Choroid plexus epithelial cell (primary cell): ENCODE measurements at places on chromosomes 2 and 18.

- no peak for DNase-seq
Observed at GRCh38 chr2:144501118-144501517, 18.8 kb downstream of the ZEB2 start.

DNA sequence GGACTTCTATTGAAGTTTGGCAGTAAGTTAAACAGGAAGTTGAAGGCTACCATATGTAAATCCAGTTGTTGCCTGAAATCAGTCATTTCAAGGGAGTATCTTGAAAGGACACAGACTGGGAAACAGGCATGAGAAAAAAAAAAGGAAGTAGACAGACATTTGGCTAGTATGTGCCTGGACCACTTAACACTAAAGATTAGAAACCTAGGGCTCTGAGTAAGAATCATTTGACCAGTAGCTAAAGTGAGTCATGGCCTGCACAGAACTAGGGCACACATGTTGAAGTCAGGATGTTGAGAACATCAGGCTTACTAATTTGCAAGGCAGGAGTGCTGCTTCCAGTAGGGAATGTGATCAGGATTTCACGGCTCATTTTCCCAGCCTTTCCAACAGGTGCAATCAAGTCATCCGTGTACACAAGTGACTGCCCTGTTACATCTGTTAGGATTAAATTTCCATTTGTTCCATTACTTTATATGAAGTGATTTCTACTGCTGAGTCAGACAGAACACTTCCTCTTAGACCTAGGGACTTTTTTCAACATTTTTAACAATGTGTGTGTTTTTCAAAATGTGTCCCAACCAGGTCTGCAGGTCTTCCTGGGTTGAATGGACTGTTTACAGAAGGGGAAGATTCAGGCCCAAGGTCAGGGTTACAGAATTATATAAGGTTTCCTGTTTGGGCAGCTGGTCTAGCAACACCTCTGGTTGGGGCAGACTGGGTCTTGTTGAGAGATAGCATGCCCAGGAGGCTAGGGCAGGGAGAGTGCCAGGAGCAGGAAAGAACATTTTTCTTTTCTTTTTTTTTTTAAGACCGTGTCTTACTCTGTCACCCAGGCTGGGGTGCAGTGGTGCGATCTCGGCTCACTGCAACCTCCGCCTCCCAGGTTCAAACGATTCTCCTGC is 145.6 kb downstream of the TGIF1 start:
- peak; percentile 95 for DNase-seq

- DNase-seq = no peak
Observed at GRCh38 chr18:22253156-22253555, 83.8 kb downstream of the GATA6 start.

- peak; percentile 22 for DNase-seq
Observed at GRCh38 chr2:17869128-17869527, 9.3 kb upstream of the KCNS3 start.

GRCh38 chr2:239266779-239267287 is 134.0 kb downstream of the HDAC4 start:
- no peak for DNase-seq

- peak; percentile 95 for DNase-seq
Observed at GRCh38 chr18:34707670-34708069, 2.4 kb upstream of the DTNA start.

- no peak for DNase-seq
Observed at GRCh38 chr18:31197676-31198075, 35.0 kb upstream of the DSC1 start.

GRCh38 chr2:37982147-37982582 is 57.1 kb downstream of the RMDN2 start:
- peak; percentile 80 for DNase-seq

DNA sequence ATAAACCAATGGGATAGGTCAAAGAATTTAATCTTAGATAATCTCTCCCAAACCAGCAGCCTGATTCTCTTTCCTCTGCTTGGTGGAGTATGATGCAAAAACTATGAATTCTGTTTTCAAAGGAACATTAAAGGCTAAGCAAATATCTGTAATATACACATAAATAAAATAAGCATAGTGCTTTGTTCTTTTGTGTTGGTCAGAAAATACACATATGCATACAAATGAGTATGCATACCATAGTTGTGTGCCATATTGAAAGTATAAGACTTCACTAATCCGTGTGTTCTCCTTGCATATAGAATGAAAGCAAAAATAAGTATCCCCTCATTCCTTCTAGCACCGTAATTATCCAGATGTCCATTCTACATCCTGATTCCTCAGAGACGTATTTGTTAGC is 1949.7 kb upstream of the CELF4 start:
- no peak for DNase-seq

DNA sequence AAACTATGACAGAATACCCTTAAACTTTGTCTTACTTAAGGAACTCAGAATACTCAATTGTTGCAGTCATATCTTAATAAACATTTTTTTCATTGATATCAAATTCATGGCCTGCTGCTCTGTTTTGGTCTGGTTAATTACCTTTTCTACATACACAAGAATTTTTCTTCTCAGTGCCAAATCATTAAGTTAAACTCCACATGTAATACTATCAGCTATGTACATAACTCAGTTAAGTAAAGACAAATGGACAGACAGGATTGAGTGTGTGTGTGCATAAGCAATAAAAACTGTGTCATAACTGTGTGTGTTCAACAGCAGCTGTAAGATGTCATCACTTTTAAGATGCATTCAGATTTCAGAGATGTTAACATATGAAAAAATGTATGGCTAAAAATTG is 34.4 kb downstream of the VRK2 start:
- peak; percentile 16 for DNase-seq

- peak; percentile 91 for DNase-seq
Observed at GRCh38 chr2:55843096-55843993, 80.2 kb downstream of the EFEMP1 start.

GRCh38 chr2:231189571-231190495 is 8.6 kb upstream of the ARMC9 start:
- peak; percentile 68 for DNase-seq

DNA sequence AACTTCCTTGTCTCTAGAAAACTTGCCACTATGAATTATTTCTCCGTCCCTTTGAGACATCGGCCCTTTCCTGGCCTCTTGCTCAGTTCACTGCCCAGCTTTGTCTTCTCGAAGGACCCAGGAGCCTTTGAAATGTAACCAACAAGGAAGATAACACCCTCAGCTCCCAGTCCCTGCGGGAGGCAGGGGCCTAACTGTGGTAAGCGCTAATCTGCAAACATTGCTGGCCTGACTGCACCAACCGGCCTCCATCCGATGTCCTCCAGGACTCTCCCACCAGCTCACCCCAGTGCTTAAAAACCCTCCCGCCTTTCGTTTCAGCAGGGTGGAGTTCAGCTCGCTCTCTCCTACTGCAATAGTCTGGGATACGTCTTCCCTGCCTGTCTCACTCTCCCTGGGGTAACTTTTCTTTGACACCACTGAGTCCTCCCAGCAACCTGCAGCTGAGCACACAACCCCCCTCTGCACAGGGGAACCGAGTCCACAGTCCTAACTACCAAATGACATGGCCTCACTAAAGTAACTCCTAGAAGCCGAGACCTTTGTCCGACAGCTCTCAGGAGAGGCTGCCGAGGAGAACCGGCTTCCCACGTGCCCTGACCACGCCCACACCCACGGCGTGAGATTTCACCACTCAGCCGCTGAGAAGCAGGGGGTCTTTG is 76.1 kb downstream of the MBP start:
- peak; percentile 62 for DNase-seq

GRCh38 chr18:26134107-26134506 is 438 bp downstream of the PSMA8 start:
- DNase-seq = no peak

- DNase-seq = no peak
Observed at GRCh38 chr2:24045511-24046508, 1.4 kb downstream of the WDCP start.

GRCh38 chr2:196487417-196487816 is 152.1 kb upstream of the CCDC150 start:
- peak; percentile 12 for DNase-seq

DNA sequence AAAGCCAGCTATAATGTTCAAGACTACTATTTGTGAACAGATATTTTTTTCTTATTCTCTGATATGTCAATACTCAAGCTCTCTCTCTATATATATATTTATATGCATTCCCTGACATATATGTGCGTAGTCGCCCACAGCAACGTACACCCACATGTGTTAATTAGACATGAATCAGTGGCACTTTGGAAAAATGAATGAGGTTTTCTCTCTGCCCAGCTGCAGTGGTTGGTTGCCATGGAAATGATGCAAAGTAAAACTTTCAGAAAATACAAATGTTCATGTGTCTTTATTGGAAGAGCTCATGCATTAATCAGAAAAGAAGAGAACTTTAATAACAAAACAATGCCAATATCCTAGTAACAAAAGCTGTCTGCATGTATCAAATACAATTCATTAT is 34.7 kb downstream of the UNC80 start:
- DNase-seq = no peak

- no peak for DNase-seq
Observed at GRCh38 chr2:8424997-8425900, 256.6 kb upstream of the ID2 start.

- no peak for DNase-seq
Observed at GRCh38 chr2:41916177-41916576, 131.6 kb upstream of the PKDCC start.

DNA sequence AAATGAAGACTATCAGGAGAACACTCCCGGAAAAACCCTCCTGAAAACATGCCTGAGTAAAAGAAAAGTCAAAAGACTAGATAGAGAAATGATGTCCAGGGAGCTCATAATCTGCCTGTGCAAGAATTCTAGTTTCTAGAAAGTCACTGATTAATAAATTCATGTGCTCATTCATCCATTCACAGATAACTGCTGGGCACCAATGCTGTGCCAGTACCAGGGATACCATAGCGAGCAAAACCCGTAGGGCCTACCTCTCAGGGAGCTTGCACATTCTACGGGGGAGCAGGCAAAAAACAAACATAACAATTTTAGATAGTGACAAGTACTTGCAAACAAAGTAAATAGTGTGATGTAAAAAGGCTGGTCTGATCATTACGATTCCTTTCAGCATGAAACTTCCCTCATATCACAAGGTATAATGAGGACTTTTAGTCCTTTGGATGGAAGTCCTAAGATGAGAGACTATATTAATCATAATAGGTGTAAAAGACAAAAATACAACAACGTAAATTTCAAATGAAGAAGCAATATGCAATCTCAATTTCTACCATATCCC is 289.9 kb downstream of the AFF3 start:
- no peak for DNase-seq

GRCh38 chr2:110977403-110977802 is 143.3 kb upstream of the BCL2L11 start:
- DNase-seq = no peak

DNA sequence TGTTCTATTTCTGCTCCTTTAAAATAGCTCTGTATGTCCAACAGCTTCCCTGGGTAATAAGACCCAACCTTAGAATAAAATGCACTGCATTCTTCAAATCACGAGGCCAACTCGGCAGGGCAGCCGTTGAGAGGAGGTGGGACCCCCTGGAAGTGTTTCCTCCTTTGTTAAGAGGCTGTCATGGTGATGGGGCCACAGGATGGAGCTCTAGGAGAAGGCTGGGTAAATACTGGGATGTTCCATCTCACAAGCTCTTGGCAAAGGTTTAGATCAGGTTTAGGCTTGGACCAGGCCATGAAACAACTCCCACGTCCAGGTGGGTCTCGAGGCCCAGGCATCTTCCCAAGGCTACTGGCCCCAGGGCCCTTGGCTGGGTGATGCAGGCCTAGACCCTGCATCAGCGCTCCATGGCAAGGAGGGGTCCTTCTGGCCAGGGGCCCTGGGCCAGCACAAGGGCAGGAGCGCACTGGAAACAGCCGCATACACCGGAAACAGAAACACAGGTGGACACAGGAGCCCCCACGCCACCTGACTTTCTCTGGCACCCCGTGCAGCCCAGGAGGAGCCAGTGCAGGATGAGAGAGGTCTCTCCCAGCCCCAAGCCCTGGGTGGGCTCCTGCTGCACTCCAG is 38.8 kb upstream of the OTOS start:
- DNase-seq = peak; percentile 3
